Ascending aorta (tissue), 2 donors: ENCODE measurements at places on chromosomes 1 and 21.

DNA sequence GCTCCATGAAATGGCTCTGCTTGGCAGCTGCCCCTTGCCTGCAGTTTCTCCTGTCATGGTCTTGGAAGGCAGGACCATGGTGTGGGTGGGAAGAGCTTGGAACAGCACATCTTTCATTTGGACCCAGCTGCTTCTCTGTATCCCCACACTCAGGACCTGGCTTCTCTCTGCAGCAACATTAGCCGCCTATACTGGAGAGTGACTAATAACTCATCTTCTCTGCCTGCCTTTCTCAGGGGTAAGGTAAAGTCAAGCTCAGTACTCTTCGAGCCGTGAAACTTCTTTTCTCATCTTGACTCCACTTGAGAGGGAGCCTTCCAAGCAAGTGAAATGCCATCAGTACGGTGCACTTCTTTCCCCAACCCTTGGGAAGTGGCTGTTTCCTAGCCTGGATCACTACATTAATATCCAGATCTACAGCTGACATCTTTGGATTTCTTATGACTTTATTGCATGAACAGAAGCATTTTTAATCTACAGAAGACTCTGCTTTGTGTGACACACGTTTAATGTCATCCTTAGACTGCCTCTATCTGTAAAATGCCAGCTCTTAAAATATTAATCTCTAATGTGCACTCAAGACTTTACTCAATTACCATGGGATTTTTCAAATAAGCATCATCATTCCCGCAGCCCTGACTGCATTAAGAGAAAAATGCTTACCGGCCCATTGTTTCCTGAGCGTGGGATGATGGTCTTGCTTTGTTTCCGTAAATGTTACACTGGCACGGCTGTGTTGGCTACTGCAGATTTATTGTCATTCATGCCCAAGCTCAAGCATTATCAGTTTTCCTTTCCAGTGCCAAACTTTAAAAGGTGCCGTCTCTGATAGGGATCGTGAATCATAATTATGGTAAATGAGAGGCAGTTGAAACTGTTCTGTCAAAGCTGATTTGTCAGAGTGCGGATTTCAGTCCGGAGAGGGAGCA is 242.9 kb downstream of the HHAT start:
- no peak for DNase-seq

DNA sequence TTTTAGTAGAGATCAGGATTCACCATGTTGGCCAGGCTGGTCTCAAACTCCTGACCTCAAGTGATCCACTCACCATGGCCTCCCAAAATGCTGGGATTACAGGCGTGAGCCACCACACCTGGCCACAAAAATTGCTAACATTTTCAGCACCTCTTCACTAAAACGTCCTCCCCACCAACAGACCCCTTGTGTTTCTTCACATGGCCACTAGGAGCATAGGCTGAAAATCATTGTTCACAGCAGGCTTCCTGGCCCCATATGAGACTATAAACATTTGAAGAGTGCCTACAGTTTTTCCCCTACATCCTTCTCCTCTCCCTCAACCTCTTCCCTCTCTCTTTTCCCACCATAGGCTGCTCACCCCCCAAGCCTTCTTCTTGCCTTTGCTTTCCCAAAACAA is 28.0 kb upstream of the SFPQ start:
- no peak for DNase-seq

DNA sequence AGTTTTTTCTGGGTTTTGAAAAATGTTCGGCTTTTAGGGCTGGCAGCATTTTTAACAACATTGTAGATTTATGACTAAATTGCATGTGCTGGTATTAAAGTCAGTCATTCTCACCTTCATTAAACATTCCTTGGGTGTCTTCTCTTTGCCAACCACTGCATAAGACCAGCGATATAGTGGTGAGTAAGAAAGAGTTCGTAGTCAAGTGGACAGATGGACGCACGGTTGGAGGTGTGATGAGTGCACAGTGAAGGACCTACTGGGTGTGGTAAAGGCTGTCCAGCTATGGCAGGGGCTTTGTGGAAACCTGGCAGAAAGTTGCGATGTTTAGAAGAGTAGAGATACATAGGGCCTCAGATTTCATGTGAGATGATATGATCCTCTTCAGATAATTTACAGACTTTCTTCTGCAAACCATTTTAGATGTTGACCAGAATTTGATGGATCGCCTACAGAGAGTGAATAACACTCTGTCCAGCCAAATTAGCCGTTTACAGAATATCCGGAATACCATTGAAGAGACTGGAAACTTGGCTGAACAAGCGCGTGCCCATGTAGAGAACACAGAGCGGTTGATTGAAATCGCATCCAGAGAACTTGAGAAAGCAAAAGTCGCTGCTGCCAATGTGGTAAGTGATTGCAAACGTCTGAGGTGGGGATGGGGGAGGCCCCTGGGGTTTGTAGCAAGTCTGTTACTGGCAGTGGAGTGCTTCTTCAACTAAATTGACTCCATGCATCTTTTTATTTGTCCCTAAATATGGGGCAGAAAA is 56.0 kb upstream of the LAMC2 start:
- no peak for DNase-seq

DNA sequence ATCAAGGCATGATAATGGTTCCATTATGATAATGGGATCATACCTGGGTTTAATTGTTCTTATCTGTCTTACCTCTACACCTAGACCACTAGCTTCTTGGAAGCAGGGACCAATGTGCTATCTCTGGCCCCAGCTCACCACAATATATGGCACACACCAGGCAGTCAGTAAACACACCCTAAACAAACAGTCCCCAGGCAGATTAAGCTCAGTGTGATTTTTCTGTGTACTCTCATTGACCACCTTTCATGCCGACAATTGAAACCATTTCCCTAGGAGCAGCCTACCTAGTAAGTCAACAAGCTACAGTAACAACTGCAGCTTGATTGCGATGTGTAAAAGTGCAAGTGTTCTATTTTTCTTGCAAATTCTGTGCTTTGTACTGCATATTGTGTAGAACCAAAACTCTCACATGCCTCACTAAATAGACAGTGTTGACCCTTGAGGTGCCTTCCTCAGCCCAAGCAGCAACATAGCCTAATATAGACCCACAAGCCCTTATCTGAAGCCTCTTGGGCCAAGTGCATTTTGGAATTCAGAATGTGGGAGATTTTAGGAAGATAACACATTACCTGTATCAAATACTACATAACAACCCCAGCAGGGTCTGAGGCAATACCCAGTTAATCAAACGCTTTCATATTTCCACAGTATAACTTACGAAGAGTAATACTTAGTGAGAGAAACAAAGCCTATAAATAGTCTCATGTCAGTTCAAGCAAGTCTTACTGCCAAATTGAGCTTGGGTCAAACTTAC is 32.0 kb downstream of the INPP5B start:
- DNase-seq, result no peak

GRCh38 chr1:243977094-243977493 is 74.0 kb upstream of the ZBTB18 start:
- no peak for DNase-seq

- no peak for DNase-seq
Observed at GRCh38 chr21:42026082-42026435, 15.9 kb upstream of the ZBTB21 start.

DNA sequence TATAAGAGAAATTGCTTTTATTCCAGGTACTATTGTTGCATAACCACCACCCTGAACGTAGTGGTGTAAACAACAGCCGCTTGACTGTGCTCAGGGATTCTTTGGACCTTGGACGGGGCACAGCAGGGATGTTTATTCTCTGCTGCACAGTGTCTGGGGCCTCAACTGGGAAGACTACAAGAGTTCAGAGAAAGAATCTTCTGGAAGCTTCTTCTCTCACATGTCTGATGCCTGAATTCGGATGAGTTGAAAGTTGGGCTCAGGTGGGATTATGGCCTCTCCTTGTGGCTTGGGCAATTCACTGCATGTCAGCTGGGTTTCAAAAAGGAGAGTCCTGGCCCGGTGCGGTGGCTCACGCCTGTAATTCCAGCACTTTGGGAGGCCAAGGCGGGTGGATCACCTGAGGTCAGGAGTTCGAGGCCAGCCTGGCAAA is 19.0 kb upstream of the SSBP3 start:
- DNase-seq, result no peak

- no peak for DNase-seq
Observed at GRCh38 chr1:100786870-100787269, 67.3 kb downstream of the VCAM1 start.

- no peak for DNase-seq
Observed at GRCh38 chr1:78607944-78608343, 12.3 kb upstream of the IFI44L start.

DNA sequence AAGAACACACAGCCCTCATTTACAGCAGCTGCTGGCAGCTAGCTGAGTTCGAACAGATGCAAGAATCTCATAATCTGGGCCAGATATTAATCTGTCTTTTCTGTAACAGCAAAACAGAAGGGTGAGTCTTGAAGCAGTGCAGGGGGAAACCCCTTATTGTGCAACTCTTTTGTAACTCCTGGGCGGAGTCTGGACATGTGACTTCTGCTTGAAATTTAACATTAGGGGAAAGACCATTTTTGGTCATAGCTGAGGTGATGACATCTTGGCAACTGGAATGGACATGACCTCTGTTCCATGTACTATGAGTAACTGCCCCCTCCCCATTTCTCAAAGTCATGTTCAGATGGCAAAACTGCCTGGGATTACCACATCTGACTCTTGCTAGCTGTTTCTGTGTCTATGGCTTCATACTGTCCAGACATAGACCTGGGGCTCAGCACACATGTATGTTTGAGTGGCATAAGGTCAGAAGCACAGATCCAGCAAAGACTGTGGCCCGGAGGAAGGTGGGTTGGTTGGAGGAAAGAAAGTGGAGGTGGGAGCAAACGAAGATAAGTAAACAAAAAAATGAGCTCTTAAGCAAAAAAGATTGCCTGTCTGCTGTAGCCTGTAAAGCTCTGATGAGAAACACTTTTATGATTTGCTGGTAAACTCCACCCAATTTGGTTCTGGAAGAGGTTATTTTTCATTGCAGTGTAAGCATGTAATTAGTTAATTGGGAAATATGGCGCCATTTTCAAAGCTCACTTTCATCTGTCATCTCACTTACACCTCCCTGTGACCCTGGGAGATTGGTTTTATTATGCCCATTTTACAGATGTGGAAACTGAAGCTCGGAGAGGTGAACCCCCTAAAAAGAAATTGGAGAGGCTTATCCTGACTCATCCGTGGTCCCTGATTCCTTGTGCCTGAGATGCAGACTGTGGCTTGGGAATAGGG is 26.1 kb downstream of the ETS2 start:
- DNase-seq, result peak; percentile 95

- DNase-seq, result no peak
Observed at GRCh38 chr1:236844499-236845271, 49.6 kb downstream of the MTR start.

DNA sequence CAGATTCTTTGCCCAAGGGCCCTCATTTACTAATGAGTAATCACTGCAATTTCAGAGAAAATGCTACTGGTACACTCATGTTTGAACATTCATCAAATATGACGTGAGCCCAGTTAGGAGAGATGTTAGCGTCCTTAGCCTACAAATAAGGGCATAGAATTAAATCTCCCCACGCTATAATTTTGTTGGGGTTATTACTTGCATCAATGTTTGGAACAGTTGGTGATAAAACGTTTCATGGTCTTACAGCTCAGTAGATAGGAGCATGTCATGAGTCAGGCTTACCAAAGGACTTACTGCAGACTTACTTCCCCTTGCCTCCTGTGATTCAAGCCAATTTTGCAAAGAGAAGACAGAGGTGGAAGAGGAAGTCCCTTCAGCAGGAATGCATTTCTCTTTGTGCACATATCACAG is 304.0 kb downstream of the KIF26B start:
- DNase-seq, result no peak

- no peak for DNase-seq
Observed at GRCh38 chr1:24865587-24865986, 64.5 kb downstream of the RUNX3 start.

DNA sequence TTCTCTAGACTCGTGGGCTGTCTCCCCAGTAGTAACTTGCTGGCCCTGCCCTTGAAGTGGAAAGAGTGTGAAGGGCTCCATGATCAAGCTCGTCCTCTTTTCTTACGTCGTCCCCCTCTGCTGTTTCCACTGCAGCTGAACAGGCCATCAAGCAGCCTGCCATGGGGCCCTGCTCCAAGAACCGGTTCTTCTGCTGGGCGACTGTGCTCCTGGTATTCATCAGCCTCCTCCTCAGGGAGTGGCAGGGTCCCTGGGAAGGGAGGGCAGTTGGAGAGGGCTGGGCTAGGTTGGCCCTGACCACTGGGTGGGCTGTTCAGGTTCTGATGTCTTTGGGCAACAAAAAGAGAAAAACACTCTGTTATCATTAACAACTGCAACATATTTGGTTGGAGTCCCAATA is 151.5 kb downstream of the FCRL5 start:
- no peak for DNase-seq

GRCh38 chr1:37888022-37888700 is 28.8 kb upstream of the MTF1 start:
- no peak for DNase-seq

DNA sequence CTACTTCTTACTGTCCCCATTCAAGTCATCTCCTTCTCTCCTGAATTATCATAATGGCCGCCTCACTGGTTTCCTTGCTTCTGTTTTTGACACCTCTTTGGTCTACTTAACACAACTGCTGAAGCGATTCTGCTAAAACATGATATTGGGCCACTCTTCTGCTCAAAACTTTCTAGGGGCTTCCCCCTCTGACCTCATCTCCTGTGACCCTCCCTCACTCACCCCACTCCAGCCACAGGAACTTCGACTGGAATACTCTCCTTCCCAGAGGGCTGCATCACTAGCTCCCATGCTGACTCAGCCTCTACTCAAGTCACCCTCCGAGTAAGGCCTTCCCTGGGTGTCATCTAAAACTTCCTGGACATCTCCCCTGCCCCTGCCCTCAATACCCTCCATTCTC is 35.7 kb downstream of the NRIP1 start:
- DNase-seq, result no peak

- no peak for DNase-seq
Observed at GRCh38 chr1:145879775-145880174, 5.9 kb downstream of the ANKRD35 start.

DNA sequence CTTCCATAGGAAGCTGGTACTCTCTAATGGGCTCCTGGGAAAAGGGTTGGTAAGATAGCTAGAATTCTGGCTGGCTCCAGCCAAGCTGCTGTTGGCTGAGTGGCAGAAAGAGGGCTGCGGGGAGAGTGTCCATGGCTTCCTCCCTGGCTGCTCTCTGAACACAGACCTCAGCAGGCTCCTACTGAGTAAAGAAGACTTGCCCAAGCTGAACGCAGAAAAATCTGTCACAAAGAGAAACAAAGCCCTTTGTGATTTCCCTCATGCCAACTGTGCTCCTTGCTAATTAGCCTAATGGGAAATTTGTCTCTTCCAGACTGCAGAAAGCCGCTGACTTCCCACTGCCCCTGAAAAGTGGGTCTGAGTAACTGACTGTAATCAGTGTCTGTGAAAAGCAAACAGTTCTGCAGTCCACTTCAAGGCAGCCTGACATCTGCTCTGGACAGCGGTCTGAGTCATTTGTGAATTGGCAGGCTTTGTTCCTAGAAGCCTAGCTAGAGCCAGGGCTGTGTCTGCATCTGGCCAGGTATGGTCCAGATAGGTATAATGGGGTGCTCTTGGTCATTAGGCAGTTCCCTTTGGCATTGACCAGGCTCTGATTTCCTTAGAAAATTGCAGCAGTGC is 282.8 kb downstream of the ZNF648 start:
- no peak for DNase-seq
